Prostate gland (tissue), 2 donors: ENCODE measurements at places on chromosomes 1 and 21.

- no peak for DNase-seq
Observed at GRCh38 chr1:186564582-186564981, 103.7 kb upstream of the PDC start.

- DNase-seq, result no peak
Observed at GRCh38 chr1:22915231-22915630, 57.4 kb downstream of the LACTBL1 start.

DNA sequence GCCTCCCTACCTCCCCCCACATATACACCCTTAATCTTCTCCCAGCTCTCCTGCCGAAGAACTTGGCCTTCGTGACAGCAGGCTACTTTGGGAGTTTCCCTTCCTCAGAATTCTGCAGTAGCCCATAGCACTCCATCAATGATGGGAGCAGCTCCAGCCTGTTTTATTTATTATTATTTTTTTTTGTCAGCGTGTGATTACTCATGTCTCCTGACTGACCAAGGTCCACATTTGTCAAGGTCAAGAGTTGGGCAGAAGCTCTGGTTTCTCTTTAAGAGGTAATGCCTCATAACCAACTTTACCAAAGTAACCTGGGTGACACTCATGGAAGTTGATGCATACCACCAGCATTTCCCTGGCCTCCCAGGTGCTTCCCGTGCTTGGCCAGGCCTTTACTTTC is 125.4 kb downstream of the ZZZ3 start:
- no peak for DNase-seq

- no peak for DNase-seq
Observed at GRCh38 chr1:209714338-209714737, 9.7 kb downstream of the HSD11B1 start.

- DNase-seq, result no peak
Observed at GRCh38 chr1:30188999-30189398, 534.4 kb downstream of the MATN1 start.

- no peak for DNase-seq
Observed at GRCh38 chr1:159961636-159962035, 7.6 kb upstream of the SLAMF9 start.

DNA sequence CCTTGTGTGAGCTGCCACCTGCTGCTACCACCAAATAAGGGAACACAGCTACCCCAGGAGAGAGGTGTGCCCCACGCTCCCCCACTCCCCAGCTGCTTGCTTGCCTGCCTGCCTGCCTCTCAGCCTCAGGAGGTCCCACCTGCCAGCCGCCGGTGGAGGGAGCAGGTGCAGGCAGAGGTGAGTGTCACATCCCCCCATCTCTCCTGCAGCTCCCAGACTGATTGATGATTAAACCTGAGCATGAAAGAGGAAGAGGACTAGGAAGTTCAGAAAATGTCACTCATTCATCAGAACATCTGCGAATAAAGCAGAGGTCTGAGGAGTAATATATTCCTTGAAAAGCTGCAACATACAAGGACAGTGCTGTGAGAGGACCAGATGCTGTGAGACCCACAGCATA is 58.6 kb upstream of the HIVEP3 start:
- no peak for DNase-seq

GRCh38 chr1:90384193-90384592 is 332.9 kb downstream of the BARHL2 start:
- DNase-seq, result no peak

GRCh38 chr1:87702455-87702854 is 373.8 kb downstream of the LMO4 start:
- no peak for DNase-seq

- no peak for DNase-seq
Observed at GRCh38 chr21:34836103-34836932, 167.5 kb downstream of the CLIC6 start.

GRCh38 chr1:152110860-152111514 is 4.3 kb downstream of the TCHH start:
- no peak for DNase-seq

DNA sequence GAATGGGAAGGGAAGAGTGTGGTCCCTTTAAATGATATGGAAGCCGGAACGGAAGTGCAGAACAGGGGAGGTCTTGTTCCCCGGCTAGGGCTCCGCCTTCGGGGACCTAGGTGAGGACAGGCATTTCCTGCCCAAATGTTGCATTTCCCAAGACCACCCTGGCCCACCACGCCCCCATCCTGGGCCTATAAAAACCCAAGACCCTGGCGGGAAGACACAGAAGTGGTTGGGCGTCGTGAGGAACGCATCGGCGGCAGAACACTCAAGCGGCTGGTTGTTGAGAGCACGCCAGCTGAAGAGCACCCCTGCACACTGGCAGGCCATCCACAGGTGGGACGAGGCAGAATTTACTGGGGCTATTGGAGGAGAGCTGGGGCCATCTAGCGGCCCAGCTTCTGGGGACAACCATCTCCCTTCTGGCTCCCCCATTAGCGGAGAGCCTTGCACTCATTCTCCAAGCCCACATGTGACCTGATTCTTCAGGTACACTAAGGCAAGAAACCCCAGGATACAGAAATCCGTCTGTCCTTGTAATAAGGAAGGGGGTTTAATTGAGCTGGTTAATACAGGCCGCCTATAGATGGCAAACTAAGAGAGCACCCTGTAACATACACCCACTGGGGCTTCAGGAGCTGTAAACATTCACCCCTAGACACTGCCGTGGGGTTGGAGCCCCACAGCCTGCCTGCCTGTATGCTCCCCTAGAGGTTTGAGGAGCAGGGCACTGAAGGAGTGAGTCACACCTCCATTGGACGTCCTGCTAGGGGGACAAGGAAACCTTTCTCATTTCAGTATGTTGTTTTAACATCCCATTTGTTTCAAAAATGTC is 1327.9 kb downstream of the BRINP3 start:
- DNase-seq, result no peak
